Posterior vena cava (tissue), 2 donors: ENCODE measurements at places on chromosomes 16 and 17. TPM values are rescaled to one million over a fixed set of nuclear protein-coding genes. Genes with fewer than 3 reads are reported as not detected.

DNA sequence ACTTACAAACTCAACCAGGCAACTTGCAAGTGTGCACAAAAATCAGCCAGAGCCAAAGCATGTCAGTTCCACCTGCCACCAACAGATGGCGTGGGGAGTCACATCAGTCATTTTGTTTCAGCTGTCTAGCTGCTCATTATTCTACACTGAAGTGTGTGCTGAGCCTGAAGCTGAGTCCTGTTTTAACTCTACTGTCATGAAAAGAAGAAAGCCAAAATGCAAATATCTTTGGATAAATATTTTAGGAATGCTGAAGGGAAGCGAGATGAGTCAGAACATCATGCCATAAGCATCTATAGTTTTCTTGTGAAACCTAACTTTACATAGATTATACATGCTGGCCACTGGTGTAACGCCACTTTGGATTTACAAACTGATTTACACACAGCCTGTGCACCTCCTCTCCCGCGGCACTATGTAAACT is 172.6 kb downstream of the CDK5R1 start:
- peak; percentile 82 for DNase-seq

GRCh38 chr17:80252871-80253270 is 7.8 kb upstream of the RNF213 start:
- DNase-seq, result no peak

GRCh38 chr16:8741636-8742035 is 55.8 kb downstream of the TMEM186 start:
- DNase-seq, result no peak

GRCh38 chr16:4273858-4274311 is 1.1 kb upstream of the TFAP4 start:
- peak; percentile 87 for DNase-seq

DNA sequence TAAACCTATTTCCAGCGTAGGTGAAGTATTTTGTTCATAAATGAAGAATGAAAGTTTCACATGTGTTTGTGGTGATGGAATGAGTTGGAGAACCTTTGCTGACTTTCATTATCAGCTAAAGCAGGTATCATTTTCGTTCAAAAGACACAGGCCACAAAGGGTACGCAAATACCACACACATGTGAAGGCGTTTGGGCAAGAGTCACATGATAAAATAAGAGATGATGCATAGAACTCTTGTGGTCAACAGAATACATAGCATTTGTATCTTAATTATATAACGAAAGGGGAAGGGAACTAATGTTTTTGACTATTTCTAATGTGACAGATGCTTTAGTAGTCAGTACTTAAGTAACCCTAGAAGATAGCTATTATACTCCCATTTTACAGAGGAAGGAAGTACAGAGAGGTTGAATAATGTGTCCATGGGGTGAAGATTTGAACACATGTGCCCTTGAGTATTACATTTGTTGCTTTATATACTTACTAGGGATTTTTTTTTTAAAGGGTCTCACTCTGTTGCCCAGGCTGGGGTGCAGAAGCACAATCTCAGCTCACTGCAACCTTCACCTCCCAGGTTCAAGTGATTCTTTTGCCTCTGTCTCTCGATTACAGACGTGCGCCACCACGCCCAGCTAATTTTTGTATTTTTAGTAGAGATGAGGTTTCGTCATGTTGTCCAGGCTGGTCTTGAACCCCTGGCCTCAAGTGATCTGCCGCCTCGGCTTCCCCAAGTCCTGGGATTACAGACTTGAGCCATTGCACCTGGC is 4.8 kb downstream of the RPA1 start:
- DNase-seq, result no peak

GRCh38 chr16:30813821-30814189 is 26.8 kb upstream of the ZNF629 start:
- DNase-seq, result no peak

DNA sequence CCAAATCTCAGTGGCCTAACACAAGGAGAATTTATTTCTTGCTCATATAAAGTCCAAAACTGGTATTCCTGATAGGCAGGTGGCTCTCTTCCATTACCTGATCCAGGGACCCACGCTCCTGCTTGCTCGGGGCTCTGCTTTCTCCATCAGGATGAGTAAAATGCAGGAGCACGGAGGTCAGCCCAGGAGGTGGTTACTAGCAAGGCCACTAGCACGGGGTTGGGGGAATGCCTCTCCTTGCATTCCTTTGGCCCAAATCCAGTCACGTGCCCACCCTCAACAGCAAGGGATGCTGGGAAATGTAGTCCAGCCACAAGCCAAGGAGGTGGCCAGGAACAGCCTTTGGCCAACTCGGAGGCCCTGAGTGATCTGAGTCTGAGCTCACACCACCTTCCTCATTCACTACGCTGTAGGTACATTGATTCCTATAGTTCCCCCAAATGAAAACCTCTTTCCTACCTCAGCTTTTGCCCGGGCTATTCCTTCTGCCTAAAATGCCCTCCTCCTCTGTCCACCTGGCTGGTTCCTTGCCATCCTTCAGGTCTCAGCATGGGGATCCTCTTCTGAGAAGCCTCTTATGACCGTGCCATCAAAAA is 38.3 kb upstream of the HAPSTR1 start:
- no peak for DNase-seq

- peak; percentile 47 for DNase-seq
Observed at GRCh38 chr16:4980691-4981090, 22.6 kb downstream of the SEC14L5 start.

DNA sequence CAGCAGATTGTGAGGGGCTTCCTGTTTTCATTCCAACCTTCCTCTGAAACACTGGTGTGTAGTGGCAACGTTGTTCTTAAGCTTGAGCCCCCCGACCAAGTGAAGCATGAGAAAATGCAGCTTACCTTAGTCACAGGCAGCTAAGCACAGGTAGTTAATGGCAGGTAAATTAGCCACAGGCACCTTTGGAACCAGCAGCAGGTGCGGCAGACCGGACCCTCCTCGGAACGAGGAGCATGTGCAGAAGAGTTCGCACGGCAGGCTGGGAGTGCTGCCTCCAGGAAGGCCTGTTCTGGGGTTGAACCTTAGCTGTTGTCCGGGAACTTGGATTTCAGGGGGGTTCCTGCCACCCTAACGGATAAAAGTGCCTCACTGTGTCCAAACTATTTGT is 7.2 kb upstream of the IRF8 start:
- DNase-seq, result no peak

RNF135 gene
- 16.7 TPM for total RNA-seq

- no peak for DNase-seq
Observed at GRCh38 chr17:2957631-2958286, 105.6 kb downstream of the OR1D5 start.

DNA sequence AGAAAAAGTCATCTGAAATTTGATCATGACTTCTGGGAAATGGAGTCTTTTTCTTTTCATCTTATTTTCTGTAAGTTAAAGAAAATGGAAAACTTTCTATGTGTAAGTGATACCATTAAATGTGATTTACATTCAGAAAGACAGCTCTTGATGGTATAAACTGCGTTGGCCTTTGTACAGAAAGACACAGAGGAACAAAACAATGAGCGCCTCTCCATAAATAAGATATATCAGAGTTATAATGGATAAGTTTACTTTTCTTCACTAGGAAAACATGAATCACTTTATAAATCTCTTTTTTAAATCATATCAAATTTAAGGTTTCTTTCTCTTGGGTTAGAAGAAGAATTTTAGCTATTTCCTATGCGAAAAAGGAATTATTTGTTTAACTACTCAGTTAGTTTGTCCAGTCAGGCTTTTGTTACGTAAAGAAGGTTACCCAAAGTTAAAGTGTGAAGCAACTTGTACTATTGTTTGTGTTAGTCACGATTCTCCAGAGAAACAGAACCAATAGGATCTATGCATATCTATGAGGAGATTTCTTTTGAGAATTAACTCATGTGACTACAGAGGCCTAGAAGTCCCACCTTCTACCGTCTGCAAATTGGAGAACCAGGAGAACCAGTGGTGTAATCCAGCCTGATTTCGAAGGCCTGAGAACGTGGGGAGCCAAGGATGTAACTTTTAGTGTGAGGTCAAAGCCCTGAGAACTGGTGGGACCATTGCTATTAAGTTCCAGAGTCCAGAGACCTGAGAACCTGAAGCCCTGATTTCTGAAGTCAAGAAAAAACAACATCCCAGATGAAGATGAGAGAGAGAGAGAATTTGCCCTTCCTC is 295.4 kb upstream of the KCNJ16 start:
- DNase-seq, result no peak

RAB11FIP3 gene
- 40.1 TPM for total RNA-seq

GRCh38 chr16:78022347-78023060 is at the start of gene CLEC3A:
TSS of gene CLEC3A (plus strand) at chr16:78022548. CDS start at chr16:78022627, 79 bp downstream.
- DNase-seq, result no peak

DNA sequence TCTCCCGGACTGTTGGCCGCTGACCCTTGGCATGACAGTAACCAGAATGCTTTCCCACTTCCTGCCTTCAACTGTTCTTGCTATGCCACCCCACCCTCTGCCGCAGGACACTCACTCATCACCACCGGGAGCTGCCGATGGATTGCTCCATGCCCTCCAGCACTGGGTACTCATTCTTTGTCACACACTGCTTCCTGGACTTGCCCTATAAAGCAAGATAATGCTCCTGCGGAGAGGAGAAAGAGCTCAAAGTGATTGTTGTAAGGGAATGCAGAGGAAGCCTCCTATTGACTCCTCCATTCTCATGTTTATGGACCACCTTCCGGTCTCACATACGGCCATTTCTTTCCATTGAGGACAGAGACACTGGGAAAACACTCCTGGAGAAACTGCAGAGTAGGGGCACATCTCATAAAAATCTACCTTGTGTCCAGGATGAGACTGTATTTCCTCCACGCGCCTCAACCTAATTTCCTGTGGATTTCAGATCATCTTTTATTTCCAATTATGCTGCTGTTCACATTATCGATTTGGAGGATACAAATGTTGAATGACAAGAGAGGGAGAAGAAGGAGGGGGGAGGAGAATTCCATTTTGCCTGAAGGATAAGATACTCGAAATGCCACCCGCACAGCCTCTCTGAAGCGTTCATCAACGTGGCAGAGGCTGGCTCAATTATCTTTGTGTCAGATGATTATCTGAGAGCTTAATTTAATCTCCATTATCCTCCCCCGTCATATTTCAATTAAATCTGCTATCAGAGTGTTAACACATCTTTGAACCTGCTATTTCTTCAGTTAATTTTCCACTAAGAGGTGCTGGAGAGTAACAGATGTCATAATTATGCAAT is 486.1 kb upstream of the SALL1 start:
- no peak for DNase-seq

- DNase-seq, result peak; percentile 61
Observed at GRCh38 chr17:46776298-46777005, 42.0 kb downstream of the WNT3 start.

- no peak for DNase-seq
Observed at GRCh38 chr16:84761448-84762368, 58.1 kb upstream of the CRISPLD2 start.

DNA sequence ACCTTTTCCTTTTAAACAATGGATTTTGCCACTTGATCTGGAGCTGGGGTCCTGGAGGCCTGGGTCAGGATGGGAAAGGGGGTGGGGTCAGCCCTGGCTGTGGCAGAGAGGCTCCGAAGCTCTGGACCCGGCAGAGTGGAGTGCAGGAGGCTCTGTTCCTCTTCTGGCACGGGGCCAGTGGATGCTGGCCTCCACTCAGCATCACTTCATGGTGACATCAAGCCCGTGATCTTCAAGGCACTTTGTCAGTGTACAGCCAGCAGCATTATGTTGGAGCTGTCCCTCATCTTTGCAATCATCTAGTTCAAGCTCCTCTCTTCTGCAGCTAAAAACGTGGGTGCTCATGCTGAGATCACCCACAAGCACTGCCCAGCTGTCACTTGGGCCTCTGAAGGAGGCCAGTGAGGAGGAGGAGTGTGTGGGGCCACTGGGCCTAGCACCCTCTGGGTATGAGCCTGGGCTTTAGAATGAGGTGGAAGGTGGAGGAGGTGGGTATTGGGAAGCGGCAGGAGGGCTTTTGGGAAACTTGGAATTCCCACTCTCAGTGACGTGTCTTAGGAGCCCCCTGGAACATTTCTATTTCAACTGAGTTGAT is 45.9 kb upstream of the MGAT5B start:
- no peak for DNase-seq

- DNase-seq, result no peak
Observed at GRCh38 chr17:10931133-10931532, 93.2 kb upstream of the PIRT start.

PYY gene
- total RNA-seq, result not detected

DNA sequence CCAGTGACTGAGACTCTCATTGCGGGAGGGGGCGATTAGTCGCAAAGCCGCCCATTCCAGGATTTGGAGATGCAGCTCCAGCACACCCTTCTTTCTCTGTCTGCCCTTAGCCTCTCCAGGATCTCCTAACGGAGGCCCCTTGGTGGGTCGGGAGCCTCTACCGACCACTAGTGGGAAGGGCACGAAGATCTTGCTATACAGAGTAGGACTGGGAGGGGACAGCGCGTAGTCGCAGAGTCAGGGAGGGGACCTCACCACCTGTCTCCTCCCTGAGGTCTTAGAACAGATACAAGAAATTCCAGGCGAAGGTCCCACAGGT is 588 bp upstream of the SMTNL2 start:
- DNase-seq, result no peak

NPTX1 gene
- total RNA-seq, result 0.14 TPM

- DNase-seq, result no peak
Observed at GRCh38 chr16:17098685-17099084, 372.1 kb downstream of the XYLT1 start.
